GM23248 (cell line): ENCODE measurements at places on chromosomes 1 and 21.

GRCh38 chr1:56526571-56527174 is 52.7 kb downstream of the PLPP3 start:
- H3K36me3 ChIP-seq: peaks cover 25% of the 10 kb centered on the region
- H3K27me3 ChIP-seq: no peaks in the 10 kb centered on the region
- H3K27ac ChIP-seq: no peak overlapping the region
- H3K4me3 ChIP-seq: no peak overlapping the region
- peaks cover 17% of the 10 kb centered on the region for H3K4me1 ChIP-seq

GRCh38 chr21:29145354-29145782 is 14.9 kb downstream of the MAP3K7CL start:
- peak; percentile 96 for DNase-seq
- H3K4me1 ChIP-seq: peaks cover 60% of the 10 kb centered on the region
- H3K36me3 ChIP-seq: no peaks in the 10 kb centered on the region
- no peaks in the 10 kb centered on the region for H3K27me3 ChIP-seq
- peak overlapping the region; percentile 60 for H3K4me3 ChIP-seq
- H3K27ac ChIP-seq: peak overlapping the region; percentile 83

DNA sequence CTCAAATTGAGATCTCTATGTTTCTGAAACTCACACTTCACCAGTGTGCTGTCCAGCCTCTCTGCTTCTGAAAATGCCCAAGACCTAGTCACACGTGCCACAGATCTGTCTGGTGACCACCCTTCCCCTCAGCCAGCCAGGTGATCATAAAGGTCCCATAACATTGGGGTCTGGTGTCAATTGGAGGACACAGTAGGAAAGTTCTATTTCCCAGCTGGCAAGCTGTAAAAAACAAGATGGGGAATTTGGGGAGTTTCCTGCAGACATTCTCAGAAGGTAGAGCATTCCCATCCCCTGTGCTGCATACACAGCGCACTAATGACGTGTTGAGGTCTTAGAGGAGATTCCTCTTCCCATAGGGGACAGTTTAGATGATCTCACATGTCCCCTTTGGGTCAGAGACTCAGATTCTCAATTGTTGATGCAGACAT is 50.1 kb downstream of the RPS6KA1 start:
- H3K4me1 ChIP-seq: peaks cover 37% of the 10 kb centered on the region
- no peak overlapping the region for H3K27ac ChIP-seq
- H3K4me3 ChIP-seq: no peak overlapping the region
- DNase-seq: no peak
- H3K27me3 ChIP-seq: no peaks in the 10 kb centered on the region
- H3K36me3 ChIP-seq: no peaks in the 10 kb centered on the region

GRCh38 chr1:232690285-232690935 is 60.5 kb upstream of the SIPA1L2 start:
- no peaks in the 10 kb centered on the region; the same call in 1 of the 2 replicates for H3K27me3 ChIP-seq
- no peaks in the 10 kb centered on the region for H3K36me3 ChIP-seq

DNA sequence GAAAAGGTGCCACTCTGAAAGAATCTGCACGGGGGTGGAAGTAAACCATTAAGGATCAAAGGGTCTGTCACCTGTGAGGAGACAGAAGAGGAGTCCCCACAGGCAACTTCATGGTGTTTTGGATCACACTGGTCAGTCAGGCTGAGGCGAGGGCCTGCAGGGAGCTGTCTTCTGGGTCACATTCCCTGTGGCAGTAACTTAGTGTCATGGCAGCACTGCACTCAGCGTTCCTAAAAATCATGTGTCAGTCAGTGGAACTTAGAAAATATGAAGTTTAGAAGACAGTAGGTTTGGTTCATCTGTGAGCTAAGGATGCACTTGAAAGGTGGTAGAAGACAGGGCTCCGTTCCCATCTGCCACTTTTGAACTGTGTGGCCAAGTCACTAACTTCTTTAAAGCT is 43.5 kb upstream of the CD101 start:
- H3K27ac ChIP-seq: no peak overlapping the region
- no peak for DNase-seq
- no peak overlapping the region for H3K4me3 ChIP-seq
- H3K4me1 ChIP-seq: no peaks in the 10 kb centered on the region
- no peaks in the 10 kb centered on the region for H3K36me3 ChIP-seq

GRCh38 chr1:93638981-93639380 is 42.7 kb downstream of the BCAR3 start:
- H3K36me3 ChIP-seq: peaks cover 75% of the 10 kb centered on the region
- H3K4me3 ChIP-seq: no peak overlapping the region
- H3K27me3 ChIP-seq: no peaks in the 10 kb centered on the region
- no peak for DNase-seq
- peaks cover 3% of the 10 kb centered on the region; the same call in 1 of the 2 replicates for H3K4me1 ChIP-seq
- no peak overlapping the region for H3K27ac ChIP-seq

DNA sequence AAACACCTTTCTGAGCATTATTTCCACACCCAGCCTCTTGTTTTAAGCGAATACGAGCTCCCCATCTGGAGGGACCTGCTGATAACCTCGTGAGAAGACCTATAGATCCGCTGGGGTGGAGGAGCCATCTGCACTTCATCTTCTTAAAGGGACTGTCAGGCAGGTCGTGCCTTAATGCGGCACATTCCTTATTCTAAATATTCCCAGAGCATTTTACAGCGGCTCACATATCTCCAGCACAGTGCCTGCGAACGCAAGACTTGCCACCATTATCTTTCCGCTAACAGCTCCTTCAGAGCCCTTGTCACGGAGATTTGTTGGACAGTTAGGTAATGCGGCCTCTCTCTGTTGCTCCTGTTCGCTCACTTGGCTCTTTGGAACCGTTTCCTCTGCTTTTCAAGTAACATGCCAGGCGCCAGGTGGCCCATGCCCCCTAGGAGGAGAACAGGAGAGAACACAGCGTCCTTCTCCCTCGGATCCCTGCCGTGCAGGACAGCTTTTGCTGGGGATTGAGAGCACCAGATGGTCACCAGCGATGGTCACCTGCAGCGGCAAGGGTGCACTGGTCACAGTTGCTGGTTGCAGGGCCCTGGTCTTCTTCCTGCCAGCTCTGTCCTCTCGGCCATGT is 162.4 kb downstream of the PGBD5 start:
- no peak overlapping the region for H3K4me3 ChIP-seq
- H3K4me1 ChIP-seq: no peaks in the 10 kb centered on the region
- H3K27me3 ChIP-seq: no peaks in the 10 kb centered on the region
- no peak for DNase-seq
- H3K27ac ChIP-seq: no peak overlapping the region

DNA sequence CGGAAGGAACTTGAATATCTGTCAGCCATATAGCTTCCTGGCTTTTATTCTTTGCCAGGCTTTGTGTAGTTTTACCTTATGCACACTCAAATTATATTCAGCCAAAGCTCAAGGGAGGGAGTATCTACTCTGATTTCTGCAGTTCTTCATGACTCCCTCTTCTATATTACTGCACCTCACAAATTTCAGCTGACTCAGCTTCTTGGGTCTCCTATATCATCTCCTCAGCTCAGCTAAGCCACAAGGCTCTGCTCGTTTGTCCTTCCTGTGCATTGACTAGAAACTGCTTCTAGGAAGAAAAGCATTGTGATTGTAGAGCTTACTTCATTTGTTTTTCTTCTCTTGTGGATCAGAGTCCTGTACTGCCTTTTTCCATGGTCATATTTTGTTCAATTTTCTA is 37.4 kb downstream of the BTBD8 start:
- H3K27ac ChIP-seq: no peak overlapping the region
- H3K27me3 ChIP-seq: no peaks in the 10 kb centered on the region
- no peaks in the 10 kb centered on the region for H3K36me3 ChIP-seq
- no peak overlapping the region for H3K4me3 ChIP-seq

GRCh38 chr1:43058056-43058455 is 99.4 kb upstream of the SLC2A1 start:
- H3K36me3 ChIP-seq: no peaks in the 10 kb centered on the region
- H3K27ac ChIP-seq: no peak overlapping the region
- H3K4me3 ChIP-seq: no peak overlapping the region
- H3K27me3 ChIP-seq: no peaks in the 10 kb centered on the region
- H3K4me1 ChIP-seq: no peaks in the 10 kb centered on the region
- DNase-seq: no peak

DNA sequence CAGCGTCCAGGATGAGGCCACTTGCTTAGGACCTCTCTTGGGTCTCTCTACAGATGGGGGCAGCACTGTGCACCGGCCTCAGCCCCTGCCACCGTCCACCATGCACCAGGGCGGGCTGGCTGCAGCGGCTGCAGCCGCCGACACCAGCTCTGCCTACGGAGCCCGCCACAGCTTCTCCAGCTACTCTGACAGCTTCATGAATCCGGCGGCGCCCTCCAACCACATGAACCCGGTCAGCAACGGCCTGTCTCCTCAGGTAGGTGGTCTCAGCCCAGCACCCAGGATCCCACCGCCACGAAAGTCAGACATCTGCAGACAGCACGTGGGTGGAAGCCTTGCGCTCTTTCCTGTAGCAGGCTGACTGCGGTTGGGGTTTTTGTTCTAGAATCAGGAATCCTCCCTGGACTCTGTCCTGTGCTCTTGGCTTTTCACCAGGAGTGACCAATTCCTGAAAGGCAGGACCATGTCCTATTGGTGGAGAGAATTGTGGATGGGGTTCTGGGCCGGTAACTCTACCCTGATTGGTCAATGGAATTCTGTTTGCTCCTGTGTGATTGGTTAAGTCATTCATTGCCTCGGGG is 72.5 kb downstream of the PAX7 start:
- H3K27ac ChIP-seq: no peak overlapping the region
- H3K4me3 ChIP-seq: no peak overlapping the region
- H3K4me1 ChIP-seq: no peaks in the 10 kb centered on the region
- H3K27me3 ChIP-seq: no peaks in the 10 kb centered on the region; the same call in 1 of the 2 replicates
- no peak for DNase-seq

DNA sequence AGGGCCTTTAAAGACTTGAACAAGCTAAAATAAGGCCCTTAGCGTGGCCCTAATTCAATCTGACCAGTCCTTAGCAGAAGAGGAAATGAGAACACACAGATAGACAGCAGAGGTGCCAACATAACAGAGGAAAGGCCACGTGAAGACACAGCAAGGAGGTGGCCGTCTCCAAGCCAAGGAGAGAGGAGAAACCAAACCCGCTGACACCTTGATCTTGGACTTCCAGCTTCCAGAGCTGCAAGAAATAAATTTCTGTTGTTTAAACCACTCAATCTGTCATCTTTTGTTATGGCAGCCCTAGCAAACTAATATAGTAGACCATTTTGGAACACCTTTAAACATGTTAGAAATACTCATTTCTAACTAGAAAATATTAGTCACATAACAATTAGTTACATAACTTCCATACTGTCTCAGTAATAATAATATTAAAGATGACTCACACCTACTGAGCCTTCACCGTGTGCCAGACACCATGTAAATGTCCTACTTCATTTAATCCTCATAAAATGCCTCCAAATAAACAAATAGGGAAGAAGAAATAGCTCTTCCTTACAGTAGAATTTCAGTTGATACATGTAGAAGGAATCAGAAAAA is 47.9 kb downstream of the S1PR1 start:
- H3K4me3 ChIP-seq: no peak overlapping the region
- peaks cover 13% of the 10 kb centered on the region for H3K4me1 ChIP-seq
- H3K27me3 ChIP-seq: no peaks in the 10 kb centered on the region
- DNase-seq: no peak
- H3K27ac ChIP-seq: no peak overlapping the region

DNA sequence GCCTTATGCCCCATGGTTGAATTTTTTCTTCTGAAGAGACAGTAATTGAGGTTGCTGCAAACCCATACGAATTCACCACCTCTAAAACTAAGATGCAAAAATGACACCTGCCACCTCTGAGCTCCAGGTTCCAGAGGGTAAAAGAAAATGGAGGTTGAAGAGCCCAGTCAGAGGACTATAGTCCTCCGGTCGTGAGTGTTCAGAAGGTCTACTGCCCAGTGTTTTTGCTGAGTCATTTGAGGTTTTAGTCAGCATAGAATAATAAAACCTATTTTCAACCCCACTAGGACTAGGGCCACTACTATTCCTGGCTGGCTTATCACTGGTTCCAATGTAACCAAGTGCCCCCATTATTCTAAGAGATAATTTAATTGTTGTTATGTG is 12.9 kb upstream of the SLAMF7 start:
- peak; percentile 20 for DNase-seq
- no peak overlapping the region for H3K4me3 ChIP-seq
- peaks cover 18% of the 10 kb centered on the region for H3K27me3 ChIP-seq
- H3K4me1 ChIP-seq: no peaks in the 10 kb centered on the region
- H3K27ac ChIP-seq: no peak overlapping the region
- no peaks in the 10 kb centered on the region for H3K36me3 ChIP-seq

GRCh38 chr1:101444873-101445618 is 208.2 kb downstream of the S1PR1 start:
- no peak for DNase-seq
- H3K27me3 ChIP-seq: peaks cover 4% of the 10 kb centered on the region; the same call in 1 of the 2 replicates
- H3K4me1 ChIP-seq: no peaks in the 10 kb centered on the region
- H3K4me3 ChIP-seq: no peak overlapping the region

DNA sequence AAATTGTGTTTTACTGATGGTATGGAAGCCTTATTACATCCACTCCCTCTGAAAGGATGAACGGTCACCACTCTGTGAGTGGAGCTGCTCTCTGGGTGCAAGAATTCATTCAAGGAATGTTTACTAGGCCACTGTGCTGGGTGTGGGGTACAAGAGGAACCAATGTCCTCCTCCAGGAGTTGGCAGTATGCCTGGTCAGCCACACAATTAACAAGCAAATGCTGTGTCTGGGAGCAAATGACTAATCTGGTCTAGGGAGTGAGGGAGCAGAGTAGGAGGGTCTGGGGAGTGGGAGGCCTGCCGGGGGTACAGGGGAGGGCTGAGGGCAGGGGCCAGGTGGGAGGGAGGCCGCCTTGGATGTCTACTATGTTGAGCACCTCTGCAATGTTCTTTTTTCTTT is 27.2 kb upstream of the TDRD10 start:
- no peaks in the 10 kb centered on the region for H3K36me3 ChIP-seq
- H3K27ac ChIP-seq: no peak overlapping the region
- DNase-seq: peak; percentile 76
- no peak overlapping the region for H3K4me3 ChIP-seq
- no peaks in the 10 kb centered on the region for H3K27me3 ChIP-seq

GRCh38 chr1:50994997-50995396 is 25.0 kb downstream of the CDKN2C start:
- H3K4me1 ChIP-seq: peaks cover 4% of the 10 kb centered on the region
- H3K27ac ChIP-seq: no peak overlapping the region
- H3K4me3 ChIP-seq: no peak overlapping the region
- H3K27me3 ChIP-seq: no peaks in the 10 kb centered on the region
- DNase-seq: no peak
- H3K36me3 ChIP-seq: no peaks in the 10 kb centered on the region

DNA sequence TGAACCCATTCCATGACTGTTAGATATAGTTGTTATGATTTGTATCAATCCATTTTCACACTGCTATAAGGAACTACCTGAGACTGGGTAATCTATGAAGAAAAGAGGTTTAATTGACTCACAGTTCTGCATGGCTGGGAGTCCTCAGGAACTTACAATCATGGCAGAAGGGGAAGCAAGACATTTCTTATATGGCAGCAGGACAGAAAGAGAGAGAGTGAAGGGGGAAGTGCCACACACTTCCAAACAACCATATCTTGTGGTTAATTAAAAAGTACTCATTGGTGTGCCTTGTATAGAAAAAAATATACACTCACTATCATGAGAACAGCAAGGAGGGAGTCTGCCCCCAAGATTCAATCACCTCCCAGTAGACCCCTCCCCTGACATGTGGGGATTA is 137.6 kb upstream of the NBPF11 start:
- H3K4me3 ChIP-seq: no peak overlapping the region
- no peak overlapping the region for H3K27ac ChIP-seq
- DNase-seq: no peak
- no peaks in the 10 kb centered on the region for H3K4me1 ChIP-seq
